ENCODE measurements at places on chromosomes 16 and 17. TPM values are rescaled to one million over a fixed set of nuclear protein-coding genes. Genes with fewer than 3 reads are reported as not detected.

The ZPBP2 gene
- 0.19 TPM for total RNA-seq

The SOX9 gene
- total RNA-seq = not detected

The PITPNM3 gene
- total RNA-seq = 0.76 TPM

The ATP2A1 gene
- total RNA-seq = 3.4 TPM

The CD79B gene
- 15.0 TPM for total RNA-seq
